ENCODE measurements at places on chromosomes 5 and 9. TPM values are rescaled to one million over a fixed set of nuclear protein-coding genes. Genes with fewer than 3 reads are reported as not detected.

Gene PCDHA10
- total RNA-seq: not detected

Gene PALM2AKAP2
- 1.5 TPM for total RNA-seq

Gene WDR38
- total RNA-seq: not detected

Gene RBM27
- 21.7 TPM for total RNA-seq

Gene CD72
- total RNA-seq: 7.5 TPM

Gene ARHGEF37
- total RNA-seq: 0.64 TPM

Gene OR13C8
- not detected for total RNA-seq

Gene IRGM
- 1.4 TPM for total RNA-seq

Gene FREM1
- not detected for total RNA-seq

Gene IL31RA
- total RNA-seq: 0.37 TPM

Gene CARD9
- 6.1 TPM for total RNA-seq

Gene GABRA1
- not detected for total RNA-seq

Gene TSLP
- total RNA-seq: 0.24 TPM

Gene ATG12
- total RNA-seq: 49.4 TPM

Gene SPATA31E1
- total RNA-seq: not detected

Gene SLC6A18
- total RNA-seq: not detected

Gene PELO
- total RNA-seq: 22.9 TPM

Gene PHF24
- total RNA-seq: not detected

Gene IFNK
- total RNA-seq: not detected

Gene NFIB
- 0.15 TPM for total RNA-seq

Gene SAXO1
- not detected for total RNA-seq

Gene CTXN3
- total RNA-seq: not detected

Gene SYNPO
- total RNA-seq: 0.37 TPM

Gene CDH9
- total RNA-seq: not detected

Gene RANBP3L
- not detected for total RNA-seq

Gene CCL28
- 22.8 TPM for total RNA-seq

Gene CNTFR
- not detected for total RNA-seq

Gene PCDHGB6
- not detected for total RNA-seq

Gene CMYA5
- total RNA-seq: 0.19 TPM

Gene RABL6
- total RNA-seq: 108 TPM

Gene SEMA5A
- not detected for total RNA-seq

Gene CAMK4
- 37.0 TPM for total RNA-seq

Gene SEMA6A
- total RNA-seq: 0.50 TPM

Gene PHYHD1
- 0.77 TPM for total RNA-seq

Gene SLC28A3
- total RNA-seq: 0.37 TPM

Gene IER5L
- 0.67 TPM for total RNA-seq

Gene NLN
- total RNA-seq: 13.5 TPM

Gene PAIP2
- total RNA-seq: 102 TPM

Gene SLC24A2
- 0.13 TPM for total RNA-seq

Gene SH3TC2
- not detected for total RNA-seq

Gene LCNL1
- total RNA-seq: 0.11 TPM

Gene ADAMTS6
- 1.4 TPM for total RNA-seq

Gene FCN2
- not detected for total RNA-seq

Gene MYMK
- total RNA-seq: not detected

Gene CXXC5
- total RNA-seq: 2.7 TPM

Gene LRRC19
- total RNA-seq: not detected

Data from activated T-helper 17 cell treated with anti-CD3 and anti-CD28 coated beads, Interleukin-2, amount 50 U/mL, for 72 hours (primary cell).